ENCODE measurements at places on chromosomes 13 and 19.

- no peak for DNase-seq
Observed at GRCh38 chr19:7295912-7296536, 1.8 kb upstream of the INSR start.

- DNase-seq = peak; percentile 30
Observed at GRCh38 chr19:2446381-2446780, 10.4 kb downstream of the LMNB2 start.

DNA sequence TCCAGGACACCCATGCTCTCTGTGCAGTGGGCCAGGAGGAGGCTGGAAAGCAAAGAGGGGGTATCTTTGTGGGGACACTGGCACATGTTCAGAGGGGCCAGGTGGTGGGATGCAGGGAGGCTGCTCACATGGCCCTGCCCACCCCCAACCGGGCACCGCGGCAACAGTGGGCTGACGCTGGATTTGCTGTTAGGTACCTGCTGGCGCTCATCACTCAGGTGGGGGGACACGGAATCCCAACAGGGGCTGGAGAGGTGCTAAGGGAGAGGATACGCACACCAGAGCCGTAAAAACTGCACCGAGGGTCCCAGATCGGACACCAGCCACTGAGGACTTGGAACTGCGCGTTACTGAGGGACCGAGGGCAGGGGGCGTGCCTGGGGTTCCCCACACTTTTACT is 19.2 kb downstream of the AKAP8L start:
- DNase-seq = no peak

DNA sequence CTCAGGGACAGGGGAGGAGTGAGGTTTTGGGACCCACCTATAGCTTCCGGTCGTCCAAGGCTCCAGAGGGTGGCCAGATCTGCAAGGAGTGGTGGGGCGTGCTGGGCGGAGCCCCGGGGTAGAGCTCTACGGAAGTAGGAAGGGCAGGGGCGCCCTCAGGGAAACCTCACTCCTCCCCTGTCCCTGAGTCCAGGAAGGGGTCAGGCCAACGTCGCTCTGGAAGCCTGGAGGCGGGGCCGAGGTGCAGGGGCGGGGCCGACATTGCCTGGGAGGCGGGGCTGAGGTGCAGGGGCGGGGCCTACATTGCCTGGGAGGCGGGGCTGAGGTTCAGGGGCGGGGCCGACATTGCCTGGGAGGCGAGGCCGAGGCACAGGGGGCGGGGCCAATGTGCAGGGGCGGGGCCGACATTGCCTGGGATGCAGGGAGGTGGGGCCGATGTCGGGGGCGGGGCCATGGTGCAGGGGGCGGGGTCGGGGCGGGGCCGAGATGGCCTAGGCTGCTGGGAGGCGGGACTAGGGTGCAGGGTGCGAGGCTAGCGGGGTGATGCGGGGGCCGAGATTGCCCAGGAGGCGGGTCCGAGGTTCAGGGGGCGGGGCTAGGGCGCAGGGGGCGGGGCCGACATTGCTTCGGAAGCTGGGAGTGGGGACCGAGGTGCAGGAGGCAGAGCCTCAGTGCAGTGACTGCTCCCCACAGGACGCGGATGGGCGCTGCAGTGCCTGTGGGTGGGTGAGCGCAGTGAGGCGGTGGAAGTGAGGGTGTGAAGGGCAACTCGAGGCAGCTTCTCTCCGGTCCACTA is 4.9 kb upstream of the PALM start:
- peak; percentile 64 for DNase-seq

DNA sequence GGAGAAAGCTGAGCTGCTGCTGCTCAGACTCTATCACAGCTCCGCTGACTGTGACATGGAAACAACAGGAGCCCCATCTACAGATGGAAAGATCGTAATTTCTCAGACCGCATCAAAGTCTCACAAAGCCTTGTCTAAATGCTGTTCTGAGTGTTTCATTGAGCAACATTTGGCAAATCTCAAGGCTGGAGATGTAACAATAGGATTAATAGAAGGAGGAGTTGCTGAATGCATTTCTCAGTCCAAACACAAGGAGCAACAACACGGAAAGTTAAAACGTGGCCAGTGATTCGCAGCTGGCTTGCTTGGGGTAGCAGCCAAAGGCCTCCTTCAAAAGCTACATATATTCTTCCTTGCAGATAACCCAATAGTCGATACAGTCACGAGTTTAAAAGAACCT is 55.7 kb downstream of the MRPL57 start:
- no peak for DNase-seq

DNA sequence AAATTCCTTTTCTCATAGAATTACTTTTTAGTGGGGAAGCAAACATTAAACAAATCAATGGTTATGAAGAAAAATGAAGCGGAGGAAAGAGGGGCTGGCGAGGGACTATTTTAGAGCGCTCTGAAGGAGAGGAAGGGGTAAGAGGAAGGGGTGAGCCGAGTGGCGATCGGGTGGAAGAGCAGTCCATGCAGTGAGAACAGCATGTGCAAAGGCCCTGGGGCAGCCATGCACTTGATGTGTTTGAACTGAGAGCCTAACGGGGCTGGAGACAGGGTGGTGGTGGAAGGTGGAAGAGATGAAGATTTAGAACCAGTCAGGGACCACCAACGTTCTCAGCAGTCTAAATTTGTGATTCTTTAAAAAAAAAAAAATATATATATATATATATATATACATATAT is 14.4 kb upstream of the NOP53 start:
- no peak for DNase-seq

- DNase-seq = no peak
Observed at GRCh38 chr19:32829345-32829896, 40.1 kb downstream of the SLC7A9 start.

DNA sequence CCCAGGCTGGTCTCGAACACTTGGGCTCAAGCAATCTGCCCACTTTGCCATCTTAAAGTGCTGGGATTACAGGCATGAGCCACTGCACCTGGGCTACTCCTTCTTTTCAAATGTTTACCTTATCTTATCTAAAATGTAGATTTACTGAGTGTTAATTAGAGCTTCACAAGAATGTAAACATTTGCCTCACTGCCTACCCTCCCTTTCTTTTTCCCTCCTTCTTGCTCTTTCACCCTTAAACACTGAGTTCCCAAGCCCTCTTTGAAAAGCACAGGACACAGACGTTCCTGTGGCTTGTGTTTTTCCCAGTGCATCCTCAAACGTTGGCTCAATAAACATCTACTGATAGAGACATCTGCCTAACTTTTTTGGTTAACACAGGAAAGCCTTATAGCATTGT is 32.7 kb upstream of the CYSLTR2 start:
- DNase-seq = no peak

- DNase-seq = peak; percentile 61
Observed at GRCh38 chr19:35154525-35155406, at the start of gene FXYD5. Gene FXYD5, plus strand, starts transcription at chr19:35154735. Its CDS starts 816 bp downstream, at chr19:35155551.

GRCh38 chr13:25867038-25867437 is 184.8 kb downstream of the SHISA2 start:
- DNase-seq = no peak

GRCh38 chr19:40265055-40265762 is 19.9 kb downstream of the AKT2 start:
- no peak for DNase-seq

- no peak for DNase-seq
Observed at GRCh38 chr13:87923753-87924152, 252.6 kb downstream of the SLITRK5 start.

- DNase-seq = no peak
Observed at GRCh38 chr19:50718255-50719118, 1.1 kb downstream of the SHANK1 start.

GRCh38 chr13:20911037-20911436 is 8.5 kb upstream of the XPO4 start:
- DNase-seq = no peak

DNA sequence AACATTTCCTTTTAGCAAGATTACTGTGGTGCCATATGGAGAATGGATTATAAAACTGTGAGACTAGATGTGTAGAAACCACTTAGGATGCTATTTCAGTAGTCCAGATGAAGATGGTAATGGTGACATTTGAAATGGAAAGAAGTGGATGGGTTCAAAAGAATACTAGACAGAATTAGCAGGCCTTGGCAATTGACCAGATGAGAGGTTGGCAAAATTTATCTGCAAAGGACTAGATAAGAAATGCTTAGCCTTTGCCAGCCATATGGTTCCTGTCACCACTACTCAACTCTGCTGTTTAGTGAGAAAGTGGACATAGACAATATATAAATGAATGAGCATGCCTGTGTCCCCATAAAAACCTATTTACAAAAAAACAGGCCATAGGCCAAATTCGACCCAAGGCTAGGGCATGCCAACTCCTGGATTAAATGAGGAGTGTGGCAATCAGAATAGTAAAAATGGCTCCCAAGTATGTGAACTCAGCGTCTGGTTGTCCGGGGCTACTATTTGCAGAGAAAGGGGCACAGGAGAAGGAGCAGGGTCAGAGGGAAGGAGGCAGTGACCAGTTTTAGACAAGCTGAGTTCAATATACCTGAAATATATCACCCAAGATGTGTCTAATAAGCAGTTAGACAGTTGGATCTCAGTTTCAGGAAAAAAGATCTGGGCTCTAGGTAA is 98.4 kb downstream of the ENOX1 start:
- DNase-seq = no peak

GRCh38 chr13:47256618-47257017 is 359.8 kb upstream of the HTR2A start:
- no peak for DNase-seq

GRCh38 chr19:38838986-38839761 is 7.6 kb upstream of the ECH1 start:
- no peak for DNase-seq

DNA sequence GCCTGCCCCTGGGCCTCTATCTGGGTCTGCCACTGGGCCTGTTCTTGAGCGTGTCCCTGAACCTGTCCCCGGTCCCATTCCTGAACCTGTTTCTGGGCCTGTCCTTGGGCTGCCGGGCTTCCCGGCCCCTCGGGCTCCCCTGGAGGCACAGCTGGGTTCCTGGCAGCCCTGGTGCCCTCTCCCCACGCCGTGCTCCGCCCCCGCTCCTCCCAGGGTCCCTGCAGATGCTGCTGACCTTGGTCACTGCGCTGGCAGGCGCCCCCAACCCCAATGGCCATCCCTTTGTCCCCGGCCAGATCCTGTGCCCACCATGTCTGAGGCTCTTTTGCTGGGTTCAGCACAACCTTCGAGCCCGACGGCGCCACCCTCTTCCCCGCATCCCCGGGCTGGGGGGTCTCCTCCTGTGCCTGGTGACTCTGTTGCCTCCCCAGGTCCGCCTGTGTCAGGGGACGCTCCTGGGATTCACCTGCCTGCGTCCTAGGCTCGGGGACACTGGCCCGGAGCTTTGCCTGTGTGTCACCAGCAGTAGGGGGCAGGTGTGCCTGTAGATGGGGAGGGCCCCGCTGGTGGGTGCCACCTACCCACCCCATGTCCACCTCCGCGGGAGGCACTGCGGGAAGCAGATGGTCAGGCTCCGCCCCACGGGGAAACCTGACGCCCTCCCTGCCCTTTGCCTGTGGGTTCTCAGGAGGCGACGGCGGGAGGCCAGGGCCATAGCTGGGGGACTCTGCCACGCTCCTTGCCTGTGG is 41.0 kb upstream of the GRTP1 start:
- no peak for DNase-seq

DNA sequence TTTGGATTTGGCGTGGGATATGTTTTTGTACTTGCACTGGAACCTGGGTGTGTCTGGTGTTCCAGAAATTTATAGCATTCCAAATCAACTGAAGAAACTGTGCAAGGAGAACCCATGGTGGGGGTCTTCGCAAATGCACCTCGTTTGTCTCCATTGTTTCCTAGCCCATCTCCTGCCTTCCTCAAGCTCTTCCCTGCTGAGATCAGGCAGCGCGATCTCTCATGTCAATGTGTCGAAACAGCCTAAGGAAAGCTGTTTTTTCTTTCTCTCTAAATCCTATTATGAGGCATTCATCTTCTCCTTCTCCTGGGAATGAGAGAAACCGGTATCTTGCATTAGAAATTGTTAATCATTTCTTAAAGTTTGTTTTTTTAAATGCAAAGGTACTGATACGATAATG is 131.0 kb downstream of the KLF5 start:
- no peak for DNase-seq

DNA sequence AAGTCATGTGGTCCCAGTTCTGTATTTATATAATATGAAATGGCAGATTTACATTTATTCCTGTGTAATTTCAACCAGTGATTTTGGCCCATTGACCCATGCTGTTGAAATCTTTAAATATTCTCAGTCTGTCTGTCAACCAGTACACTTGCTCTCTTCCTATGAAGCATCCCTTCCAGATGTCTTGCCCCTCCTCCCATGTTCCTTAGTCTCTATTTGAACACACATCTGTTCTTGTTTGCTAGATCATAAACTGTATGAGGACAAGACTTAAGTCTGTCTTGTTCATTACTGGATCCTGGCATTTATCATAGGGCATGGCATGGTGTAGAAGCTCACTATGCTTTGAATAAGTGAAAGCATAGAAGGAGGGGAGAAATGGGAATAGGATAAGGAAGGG is 34.9 kb downstream of the STARD13 start:
- no peak for DNase-seq

- DNase-seq = no peak
Observed at GRCh38 chr19:27774827-27775226, 1438.1 kb downstream of the UQCRFS1 start.

- DNase-seq = no peak
Observed at GRCh38 chr13:29281932-29282495, 313.5 kb downstream of the SLC7A1 start.

GRCh38 chr13:96431044-96431581 is 341.2 kb downstream of the HS6ST3 start:
- no peak for DNase-seq

DNA sequence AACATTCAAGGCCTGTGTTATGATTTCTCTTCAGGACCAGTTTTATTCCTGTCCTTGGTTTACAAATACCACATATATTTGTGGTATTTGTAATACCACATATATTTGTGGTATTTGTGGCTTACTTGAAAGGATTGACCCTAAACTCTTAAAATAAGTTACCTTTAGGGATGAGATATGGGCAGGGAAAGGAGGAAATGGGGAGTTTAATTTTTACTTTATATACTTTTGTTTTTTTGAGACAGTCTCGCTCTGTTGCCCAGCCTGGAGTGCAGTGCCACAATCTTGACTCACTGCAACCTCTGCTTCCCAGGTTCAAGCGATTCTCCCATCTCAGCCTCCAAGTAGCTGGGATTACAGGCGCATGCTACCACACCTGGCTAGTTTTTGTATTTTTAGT is 2.3 kb upstream of the TGDS start:
- DNase-seq = no peak

DNA sequence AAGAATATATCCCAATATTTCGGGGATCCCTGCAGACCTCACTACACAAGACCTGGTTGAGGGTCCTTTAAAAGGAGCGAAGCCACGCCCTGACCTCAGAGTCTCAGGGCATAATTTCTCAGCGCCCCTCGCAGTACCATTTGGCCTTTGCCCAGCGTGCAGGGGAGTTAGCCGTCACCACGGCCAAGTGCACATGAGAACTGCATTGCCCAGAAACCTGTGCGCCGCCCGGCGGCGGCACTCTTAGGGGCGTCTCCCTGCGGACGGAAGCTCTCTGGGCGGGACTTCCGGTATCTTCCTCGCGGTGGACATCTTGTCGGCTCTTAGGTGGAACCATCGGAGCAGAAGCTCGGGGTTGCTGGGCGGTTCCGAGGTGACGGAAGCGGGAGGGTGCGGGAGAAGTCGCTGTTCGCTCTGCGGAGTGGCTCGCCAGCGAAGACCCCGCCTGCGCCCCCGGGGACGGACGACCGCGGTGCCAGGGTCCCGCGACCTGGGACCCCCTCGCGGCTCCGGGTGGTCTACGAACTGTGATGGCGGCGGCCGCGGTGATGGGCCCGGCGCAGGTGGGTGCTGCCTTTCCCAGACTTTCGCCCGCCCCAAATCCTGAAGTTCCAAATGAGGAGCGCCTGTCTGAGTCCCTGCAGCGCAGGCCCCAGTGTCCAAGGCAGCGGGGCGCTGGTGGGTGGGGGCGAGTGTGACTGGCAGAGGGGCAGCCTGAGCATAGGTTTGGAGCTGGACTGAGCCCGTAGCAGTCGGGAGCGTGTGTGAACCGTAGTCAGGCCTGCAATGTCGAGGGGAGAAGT is at the start of gene ZNF134:
Gene ZNF134 (plus strand): TSS at position 302 of the 803 bp plus-strand sequence. CDS start 5,227 bp downstream, outside the sequence.
- DNase-seq = peak; percentile 80

- DNase-seq = no peak
Observed at GRCh38 chr19:40147693-40148347, 43.4 kb upstream of the MAP3K10 start.
